Skeletal muscle cell (primary cell): ENCODE measurements at places on chromosomes 2 and 18.
A peak's percentile ranks its signal among the peaks of the same experiment; 100 is the strongest.

- DNase-seq = peak; percentile 93
Measured at GRCh38 chr2:46097714-46098480, 199.3 kb upstream of the EPAS1 start.

- DNase-seq = no peak
Measured at GRCh38 chr2:148666555-148666954, 22.0 kb downstream of the EPC2 start.

DNA sequence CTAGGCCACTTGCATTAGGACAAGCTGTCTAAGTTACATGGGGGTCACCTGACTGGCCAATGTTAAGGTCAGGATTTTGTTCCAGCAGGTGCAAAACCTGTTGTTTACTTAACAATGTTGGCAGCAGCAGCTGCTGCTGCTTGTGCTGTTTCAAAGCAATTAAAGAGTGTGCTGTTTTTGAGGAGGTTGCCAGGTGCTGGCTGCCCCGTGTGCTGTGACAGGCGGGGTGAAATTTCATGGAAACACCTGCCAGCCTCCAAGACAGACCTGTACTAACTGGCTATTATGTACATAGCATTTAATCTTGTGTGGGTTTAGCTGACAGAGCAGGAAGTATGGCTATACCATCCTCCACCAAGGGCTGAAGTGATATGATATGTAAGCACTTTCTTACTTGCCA, 224.9 kb downstream of the ASXL3 start:
- no peak for DNase-seq

- DNase-seq = no peak
Measured at GRCh38 chr2:144349674-144350073, 170.2 kb downstream of the ZEB2 start.

GRCh38 chr2:156986339-156986988, 271.0 kb upstream of the GALNT5 start:
- no peak for DNase-seq

DNA sequence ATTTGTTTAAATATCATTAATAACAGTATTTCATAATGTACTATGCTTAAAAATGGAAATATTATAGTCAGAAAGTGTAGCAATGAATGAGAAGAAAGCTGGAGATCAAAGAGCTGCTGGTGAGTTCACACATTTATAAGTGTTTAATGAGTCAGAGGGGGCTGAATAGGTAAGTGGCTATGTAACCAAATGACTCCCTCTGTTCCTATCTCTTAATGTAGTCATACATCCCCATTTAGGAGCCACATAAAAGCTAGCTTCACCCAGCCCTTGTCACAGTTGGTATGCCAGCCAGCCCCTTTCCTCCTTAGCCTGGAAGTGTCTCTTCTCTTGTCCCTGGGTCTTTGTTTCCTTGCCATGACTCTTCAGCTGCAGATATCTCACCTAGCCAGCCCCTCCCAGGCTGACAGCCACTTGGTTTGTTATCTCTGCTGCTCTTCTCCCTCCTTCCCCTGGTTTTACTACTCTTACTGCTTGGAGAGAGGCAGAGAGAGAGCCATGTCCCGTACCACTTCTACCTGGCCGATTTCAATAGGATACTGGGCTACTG, 438.6 kb upstream of the HNMT start:
- no peak for DNase-seq

DNA sequence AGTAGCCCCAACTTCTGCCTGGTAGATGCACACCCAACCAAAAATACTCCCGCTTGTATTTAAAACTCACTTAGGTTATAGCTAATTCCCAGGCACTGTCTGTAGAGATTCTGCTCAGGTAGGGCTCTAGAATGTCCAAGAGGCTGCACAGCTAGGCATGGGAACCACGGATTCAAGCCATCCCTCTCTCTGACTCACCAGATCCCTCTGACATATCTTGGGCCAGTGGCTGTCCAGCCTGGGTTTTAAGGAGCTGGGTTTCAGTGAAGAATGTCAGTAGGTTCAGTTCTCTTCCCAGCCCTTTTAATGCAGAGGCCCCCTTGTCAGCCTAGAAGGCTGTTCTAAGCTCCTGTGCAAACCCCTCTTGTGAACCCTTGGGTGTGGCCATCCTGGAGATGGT, 15.9 kb upstream of the IL1R1 start:
- no peak for DNase-seq

DNA sequence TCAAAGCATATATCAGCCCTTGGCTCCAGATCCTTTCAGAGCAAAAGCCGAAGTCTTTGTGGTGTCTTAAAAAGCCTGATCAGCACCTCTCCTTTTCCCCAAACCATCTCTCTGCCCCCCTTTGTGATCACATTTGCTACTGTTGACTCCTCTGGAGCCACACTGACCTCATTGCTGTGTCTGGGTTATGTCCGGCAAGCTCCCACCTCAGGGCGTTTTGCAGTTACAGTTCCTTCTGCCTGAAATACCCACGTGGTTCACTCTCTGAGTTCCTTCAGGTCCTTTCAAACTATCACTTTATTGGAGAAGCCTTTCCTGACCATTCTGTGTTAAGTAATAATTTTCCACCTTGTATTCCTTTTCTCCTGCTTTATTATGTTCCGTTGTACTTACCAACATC, 11.8 kb downstream of the C2orf69 start:
- no peak for DNase-seq

GRCh38 chr2:122999258-122999657, 1025.8 kb upstream of the CNTNAP5 start:
- no peak for DNase-seq

GRCh38 chr2:25365241-25365640, 23.5 kb upstream of the DNMT3A start:
- DNase-seq = no peak
